ENCODE measurements at places on chromosomes 4 and X.

DNA sequence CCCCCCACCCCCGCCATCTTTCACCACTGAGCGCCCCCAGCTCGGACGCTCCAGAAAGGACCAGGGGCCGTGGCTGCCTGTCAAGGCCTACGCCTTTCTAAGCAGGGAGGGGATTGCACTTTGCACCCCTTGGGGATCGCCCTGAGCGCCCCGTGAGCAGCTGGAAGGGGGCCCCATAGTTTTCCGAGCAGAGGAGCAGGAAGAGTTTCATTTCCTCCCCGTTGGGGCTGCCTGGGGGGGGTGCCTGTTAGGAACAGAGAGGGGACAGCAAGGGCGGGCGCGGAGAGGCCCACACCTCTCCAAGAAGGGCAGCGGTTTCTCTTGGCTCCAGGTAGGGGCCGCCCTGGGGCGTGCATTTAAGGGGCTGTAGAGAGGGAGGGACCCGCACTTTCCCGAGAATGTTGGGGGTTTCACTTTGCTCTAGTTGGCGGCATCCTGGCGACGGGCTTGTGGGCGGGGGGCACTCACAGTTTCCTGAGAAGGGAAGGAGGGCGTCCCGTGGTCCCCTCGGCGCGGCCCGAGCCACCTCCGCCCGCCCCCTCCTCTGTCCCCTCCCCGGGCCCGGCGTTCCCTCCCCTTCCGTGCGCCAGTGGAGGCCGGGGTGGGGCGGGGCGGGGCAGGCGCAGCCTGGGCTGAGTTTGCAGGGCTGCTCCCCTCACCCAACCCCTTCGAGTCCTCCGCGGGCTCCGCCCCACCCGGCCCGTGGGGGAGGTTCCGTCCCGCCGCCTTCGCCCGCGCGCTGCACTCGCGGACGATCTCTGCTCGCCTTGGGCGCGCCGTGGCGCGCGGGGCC, 82.3 kb upstream of the CD99 start:
- DNase-seq: peak; percentile 80

- DNase-seq: no peak
Observed at GRCh38 chr4:123659730-123660129, 263.1 kb downstream of the SPRY1 start.

DNA sequence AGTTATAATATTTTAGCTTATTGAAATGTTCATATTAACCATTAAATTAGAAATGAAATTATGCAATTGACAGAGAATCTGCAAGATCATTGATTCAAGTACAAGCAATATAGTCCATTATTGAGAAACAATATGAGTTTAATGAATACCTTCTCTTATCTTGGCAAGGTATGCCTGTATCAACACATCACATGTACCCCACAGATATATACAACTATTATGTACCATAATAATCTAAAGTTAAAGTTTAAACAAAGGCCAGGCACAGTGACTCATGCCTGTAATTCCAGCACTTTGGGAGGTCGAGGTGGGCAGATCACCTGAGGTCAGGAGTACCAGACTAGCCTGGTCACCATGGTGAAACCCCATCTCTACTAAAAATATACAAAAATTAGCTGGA, 514.7 kb downstream of the PCDH7 start:
- DNase-seq: no peak

DNA sequence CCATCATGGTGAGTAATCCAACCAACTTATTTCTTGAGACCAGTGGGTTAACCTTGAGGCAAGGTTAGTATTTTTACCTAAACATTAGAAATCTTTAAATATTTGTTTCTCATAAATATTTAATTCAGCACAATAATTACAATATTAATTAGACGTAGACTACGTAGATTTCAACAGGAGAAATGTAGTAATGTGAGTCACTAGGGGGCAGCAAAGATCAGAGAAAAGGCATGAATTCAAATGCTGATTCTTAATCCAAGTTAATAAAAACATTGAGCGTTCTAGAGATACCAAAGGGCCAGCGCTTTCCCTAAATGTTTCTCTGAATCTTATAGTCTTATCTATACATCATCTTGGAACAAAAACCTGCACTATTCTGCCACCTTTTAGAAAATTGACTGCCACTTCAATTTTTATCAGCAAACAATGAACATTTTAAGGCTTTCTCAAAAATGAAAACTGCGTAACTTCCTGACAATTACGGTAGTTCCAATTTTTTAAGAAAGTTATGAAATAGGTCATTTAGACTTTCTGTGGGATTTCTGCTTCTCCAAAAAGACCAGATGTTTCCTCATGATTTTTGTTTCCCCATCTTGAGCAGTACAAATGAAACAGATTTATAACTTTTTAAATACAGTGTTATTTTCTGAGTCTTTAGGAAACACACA, 180.7 kb downstream of the GASK1B start:
- DNase-seq: no peak

GRCh38 chrX:134803551-134804183, 145.4 kb upstream of the PLAC1 start:
- DNase-seq: no peak

GRCh38 chrX:37905436-37906147, 58.2 kb upstream of the DYNLT3 start:
- DNase-seq: no peak

DNA sequence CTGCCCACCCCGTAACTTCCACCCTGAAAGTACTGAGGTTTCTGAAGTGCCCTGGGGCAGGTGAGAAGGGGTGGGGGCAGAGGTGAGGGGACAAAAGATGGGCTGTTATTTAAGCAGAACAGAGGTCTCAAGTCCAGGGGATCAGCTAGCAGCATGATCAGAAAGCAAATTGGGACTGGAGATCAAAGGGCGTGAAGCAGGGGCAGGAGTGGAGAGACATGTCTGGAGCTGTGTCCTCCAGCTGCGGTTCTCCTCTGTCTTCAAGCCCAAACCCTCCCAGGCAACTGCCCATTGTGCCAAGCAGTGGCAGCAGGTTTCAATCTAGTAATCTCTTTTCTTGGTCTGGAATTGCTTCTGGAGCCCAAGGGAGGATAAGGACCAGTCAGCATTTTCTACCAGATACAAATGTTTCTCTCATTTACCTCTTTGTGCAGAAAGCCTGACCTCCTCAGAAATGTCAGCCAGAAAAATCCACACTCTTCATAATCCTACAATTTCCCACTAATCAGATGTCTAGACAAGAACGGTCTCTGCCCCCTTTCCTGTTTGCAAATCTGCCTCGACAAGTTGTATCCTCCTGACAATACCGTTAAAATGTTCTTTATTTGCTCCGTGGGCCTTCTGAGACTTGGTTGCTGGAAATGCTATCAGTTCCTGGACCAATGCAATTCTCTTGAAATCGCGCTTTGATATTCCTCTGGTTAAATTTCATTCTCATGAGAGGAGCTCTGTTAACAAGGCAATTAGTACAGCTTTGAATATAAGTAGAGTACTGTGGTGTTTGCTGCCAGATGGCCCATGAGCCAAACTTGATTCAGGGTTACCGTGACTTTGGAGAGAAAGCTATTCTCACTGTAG, 23.2 kb upstream of the RASL11B start:
- no peak for DNase-seq

DNA sequence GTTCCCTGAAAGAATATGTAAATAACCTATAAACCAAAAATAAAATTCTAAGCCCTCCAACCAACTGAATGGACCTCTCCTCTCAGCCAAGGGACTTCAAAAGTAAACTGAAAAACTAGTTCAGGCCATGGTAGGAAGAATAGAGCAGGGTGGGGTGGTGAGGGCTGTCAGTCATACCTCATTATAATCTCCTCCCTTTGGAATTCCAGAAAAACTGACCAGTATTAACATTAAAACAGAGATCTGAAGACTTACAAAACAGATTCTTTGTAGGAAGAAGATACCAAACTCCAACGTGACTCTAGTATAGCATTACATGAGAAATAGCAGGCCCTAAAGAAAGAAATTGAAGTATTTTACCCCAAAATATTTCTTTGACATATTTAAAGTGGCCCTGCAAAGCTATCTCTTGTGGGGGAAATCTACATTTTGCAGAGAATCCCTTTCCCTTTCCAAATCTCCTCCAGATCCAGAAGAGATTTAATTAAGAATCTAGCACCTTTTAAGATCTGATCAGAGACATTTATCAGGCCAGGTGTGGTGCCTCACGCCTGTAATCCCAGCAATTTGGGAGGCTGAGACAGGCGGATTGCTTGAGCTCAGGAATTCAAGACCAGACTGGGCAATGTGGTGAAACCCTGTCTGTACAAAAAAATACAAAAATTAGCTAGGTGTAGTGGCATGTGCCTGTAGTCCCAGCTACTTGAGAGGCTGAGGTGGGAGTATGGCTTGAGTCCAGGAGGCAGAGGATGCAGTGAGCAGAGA, 15.1 kb downstream of the TBC1D9 start:
- DNase-seq: no peak

GRCh38 chr4:15242021-15242420, 185.8 kb upstream of the C1QTNF7 start:
- DNase-seq: no peak

DNA sequence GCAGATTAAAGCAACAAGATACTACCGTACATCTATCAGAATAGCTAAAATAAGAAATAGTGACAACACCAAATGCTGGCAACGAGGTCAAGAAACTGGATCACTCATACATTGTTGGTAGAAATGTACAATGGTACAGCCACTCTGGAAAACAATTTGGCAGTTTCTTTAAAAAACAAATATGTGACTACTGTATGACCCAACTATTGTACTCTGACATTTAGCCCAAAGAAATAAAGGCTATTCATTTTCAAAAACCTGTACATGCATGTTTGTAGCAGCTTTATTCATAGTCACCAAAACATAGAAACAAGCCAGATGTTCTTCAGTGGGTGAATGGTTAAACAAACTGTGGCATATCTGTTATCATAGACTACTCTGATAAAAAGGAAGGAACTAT, 8.2 kb downstream of the CLCN3 start:
- no peak for DNase-seq

DNA sequence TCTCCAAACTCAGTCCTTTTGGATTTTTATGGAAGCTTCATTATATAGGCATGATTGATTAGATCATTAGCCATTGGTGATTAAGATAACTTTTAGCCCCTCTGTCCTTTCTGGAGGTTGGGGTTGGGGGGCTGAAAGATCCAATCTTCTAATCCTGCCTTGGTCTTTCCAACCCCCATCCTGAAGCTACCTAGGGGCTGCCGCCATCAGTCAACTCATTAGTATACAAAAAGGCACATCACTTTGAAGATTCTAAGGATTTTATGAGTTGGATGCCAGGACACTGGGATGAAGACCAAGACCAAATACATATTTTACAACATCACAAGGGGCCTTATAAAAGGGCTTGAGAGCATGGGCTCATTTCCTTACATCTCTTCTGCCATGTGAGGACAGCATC, 47.5 kb downstream of the CYTL1 start:
- no peak for DNase-seq
